ENCODE measurements at places on chromosomes 7 and 10.

DNA sequence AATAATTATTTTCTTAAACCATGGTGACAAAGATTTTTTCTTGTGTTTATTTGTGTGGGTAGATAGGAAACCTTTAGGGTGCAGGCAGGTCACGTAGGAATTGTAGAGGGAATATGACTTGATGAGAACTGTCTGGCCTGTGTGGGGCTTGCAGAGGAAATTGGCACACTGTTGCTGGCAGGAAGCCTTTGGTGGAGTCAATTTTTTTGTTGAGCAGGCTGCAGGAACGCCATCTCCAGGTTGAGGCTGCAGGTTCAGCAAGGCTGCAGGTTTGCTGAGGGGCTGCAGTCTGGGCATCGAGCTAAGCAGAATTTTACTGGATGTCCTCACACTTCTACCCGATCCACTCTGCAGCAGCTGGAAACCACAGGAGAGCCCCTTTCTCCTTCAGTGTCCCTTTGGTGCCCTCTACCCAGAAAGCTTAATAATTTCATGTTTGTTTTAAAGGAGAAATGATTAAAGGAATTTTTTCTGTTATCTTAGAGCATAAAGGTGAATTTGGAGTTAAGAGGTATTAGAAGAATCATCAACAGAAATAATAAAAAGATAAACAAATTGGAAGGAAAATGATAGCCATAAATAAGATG, 37.0 kb downstream of the TBC1D12 start:
- H3K4me1 ChIP-seq: no peaks in the 10 kb centered on the region
- no peaks in the 10 kb centered on the region for H3K36me3 ChIP-seq
- peaks cover 3% of the 10 kb centered on the region for H3K27me3 ChIP-seq
- no peak overlapping the region for H3K27ac ChIP-seq
- DNase-seq: no peak

DNA sequence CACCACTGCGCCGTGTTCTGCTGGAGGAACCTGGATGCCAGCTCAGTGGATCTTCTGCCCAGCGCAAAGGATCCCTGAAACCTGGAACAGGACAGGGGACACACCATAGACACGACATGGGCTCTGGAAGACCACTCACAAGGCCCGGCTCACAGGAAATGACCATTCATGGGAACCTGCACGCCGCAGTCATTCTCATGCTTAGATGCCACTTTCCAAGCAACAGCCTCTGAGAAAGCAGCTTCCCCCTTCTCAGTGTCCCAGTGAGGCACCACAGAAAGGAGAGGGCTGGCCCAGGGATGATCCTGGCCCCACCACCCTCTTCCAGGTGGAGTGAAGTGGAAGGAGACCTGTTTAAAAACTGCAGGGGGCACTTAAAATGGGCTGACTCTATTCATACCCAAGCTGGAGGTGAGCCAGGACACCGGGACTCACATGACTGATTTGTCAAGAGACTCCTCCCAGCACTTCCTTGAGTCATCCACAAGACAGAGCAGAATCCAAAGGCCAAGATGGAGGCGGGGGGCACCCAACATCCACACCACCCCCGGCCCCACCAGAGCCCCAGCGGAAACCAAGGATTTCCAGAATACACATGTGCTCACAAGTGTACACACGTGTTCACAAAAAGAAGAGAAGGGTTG, 11.2 kb downstream of the CTBP2 start:
- H3K27ac ChIP-seq: no peak overlapping the region
- H3K36me3 ChIP-seq: no peaks in the 10 kb centered on the region
- no peaks in the 10 kb centered on the region for H3K27me3 ChIP-seq
- no peaks in the 10 kb centered on the region for H3K4me1 ChIP-seq

DNA sequence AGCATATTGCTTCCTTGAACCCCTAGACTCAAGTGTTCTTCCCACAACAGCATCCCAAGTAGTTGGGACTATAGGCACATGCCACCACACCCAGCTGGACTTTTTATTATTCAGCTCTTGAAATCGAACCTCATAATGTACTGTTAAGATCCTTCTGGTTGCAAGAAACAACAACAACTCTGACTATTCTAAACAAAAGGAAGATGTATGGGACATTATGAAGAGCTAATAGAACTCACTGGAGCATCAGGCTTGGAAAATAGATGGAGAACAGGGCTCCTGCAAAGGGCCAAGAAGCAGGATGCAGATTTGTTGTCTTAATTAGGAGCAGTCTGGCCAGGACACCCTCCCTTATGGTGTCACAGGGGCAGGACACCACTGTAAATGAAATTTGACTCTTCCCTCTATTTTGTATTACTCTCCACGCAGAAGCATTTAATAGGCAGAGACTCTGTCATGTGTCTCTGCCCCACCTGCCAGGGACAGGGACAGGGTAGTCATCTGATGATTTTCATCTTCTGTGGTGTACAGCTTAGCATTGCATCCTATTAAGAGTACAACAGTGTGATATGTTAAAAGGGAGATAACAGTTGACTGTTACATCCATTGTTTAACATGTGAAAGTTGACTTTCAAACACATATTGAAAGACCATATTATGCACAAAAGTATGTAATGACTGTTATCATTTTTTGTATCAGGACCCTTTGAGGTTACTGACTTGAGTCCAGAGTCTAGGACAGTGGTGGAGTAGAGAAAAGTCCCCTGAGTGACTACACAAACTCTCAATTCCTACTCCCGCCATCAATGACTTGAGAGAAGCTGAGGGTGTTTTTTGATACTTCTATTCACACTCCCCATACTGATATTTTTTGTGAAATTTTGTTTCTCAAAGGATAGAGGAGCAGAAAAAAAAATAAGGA, 157.3 kb downstream of the LRRC4 start:
- DNase-seq: no peak
- H3K36me3 ChIP-seq: no peaks in the 10 kb centered on the region
- H3K4me3 ChIP-seq: no peak overlapping the region
- H3K4me1 ChIP-seq: peaks cover 7% of the 10 kb centered on the region
- H3K27me3 ChIP-seq: no peaks in the 10 kb centered on the region
- H3K27ac ChIP-seq: no peak overlapping the region

DNA sequence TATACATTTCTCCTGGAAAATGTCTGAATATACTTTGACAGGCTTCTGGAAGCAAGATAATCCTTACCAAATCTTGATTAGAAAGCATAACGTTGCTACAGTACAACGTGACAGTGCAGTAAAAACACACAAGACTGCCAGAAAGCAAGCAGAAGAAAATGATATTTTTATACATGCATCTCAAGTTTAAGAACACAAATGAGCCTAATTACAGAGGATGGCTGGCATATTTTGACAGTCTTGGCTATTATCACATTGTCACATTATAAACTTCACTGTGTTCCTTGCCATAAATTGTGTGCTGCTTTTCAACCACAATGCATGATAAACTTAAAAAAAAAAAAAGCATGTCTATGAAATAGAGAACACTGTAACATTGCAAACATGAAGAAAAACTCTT, 4.3 kb downstream of the IKZF5 start:
- H3K4me3 ChIP-seq: no peak overlapping the region
- DNase-seq: no peak
- peaks cover 24% of the 10 kb centered on the region for H3K4me1 ChIP-seq
- H3K36me3 ChIP-seq: no peaks in the 10 kb centered on the region

DNA sequence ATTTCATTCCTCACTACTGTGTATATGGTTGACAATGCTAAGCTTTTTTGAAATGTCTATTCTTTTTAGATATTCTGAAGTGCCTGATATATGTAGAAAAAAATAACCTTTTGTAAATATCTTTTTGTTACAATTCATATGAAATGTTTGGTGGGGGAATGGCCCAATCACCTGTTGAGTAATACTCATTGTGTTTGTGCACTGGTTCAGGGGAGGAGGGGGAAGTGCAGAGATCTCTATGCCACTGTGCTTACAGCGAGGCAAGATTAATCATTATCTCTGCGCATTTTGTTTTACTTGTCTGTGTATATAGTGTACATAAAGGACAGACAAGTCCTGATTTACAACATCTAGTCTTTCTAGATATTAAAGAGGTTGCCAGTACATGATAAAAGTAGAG, 25.2 kb downstream of the NUP42 start:
- no peak for DNase-seq
- H3K27ac ChIP-seq: no peak overlapping the region
- H3K27me3 ChIP-seq: no peaks in the 10 kb centered on the region
- H3K36me3 ChIP-seq: no peaks in the 10 kb centered on the region

GRCh38 chr10:99917963-99918825, 91.6 kb downstream of the DNMBP start:
- no peak overlapping the region for H3K27ac ChIP-seq
- H3K36me3 ChIP-seq: no peaks in the 10 kb centered on the region
- no peak for DNase-seq

DNA sequence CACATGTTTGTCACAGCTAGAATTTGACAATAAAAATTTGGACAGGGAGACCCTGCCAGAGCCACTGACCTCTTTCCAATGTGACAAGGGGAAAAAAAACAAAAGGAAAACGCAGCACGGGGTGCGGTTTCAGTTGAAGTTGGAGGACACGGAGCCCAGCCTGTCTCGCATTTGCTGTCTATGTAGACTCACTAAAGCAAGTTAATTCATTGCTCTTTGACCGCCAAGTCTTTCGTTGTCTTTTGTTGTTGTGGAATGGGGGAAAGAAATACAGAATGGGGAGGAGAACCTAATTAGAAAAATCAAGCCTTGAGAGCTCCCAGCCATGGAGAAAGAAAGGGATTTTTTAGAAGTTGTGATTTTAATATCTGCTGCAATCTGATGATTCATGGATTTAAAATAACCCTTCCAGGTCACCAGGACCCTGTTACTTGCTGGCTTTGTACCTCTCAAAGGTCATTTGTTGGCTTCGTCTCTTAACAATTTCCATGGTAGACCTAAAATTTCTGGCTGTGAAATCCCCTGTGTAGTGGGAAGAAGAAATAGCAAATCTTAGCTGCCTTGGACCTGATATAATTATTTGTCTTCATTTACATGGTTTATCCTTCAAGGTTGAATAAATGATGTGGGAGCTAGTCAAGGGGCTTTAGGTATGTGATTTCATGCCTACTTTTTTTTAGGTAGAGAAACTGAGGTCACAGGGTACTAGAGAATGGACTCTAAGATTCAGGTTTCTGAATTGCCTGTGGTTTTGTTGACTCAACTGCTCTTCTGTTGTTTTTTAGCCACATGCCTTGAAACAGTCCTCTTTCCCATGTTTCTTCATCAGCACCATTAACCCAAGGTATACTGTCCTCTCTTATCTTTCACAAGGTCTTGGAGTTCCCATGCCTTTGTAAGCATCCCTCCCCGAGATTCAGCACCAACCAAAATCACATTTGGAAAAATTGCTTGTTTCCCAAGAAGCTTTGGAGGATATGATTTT, 78.7 kb downstream of the TCF7L2 start:
- DNase-seq: no peak
- no peak overlapping the region for H3K27ac ChIP-seq
- no peaks in the 10 kb centered on the region for H3K27me3 ChIP-seq
- no peaks in the 10 kb centered on the region for H3K36me3 ChIP-seq
- H3K4me3 ChIP-seq: no peak overlapping the region
